ENCODE measurements at places on chromosomes 3 and 15.

- no peak for DNase-seq
These were observed 1025.4 kb downstream of the SQOR start for GRCh38 chr15:46660096-46660842.

- DNase-seq, result peak; percentile 52
These were observed 42.1 kb downstream of the GOLGA6A start for GRCh38 chr15:74040109-74040850.

GRCh38 chr15:41935566-41936020 lies 36.8 kb downstream of the EHD4 start:
- no peak for DNase-seq

GRCh38 chr3:58574106-58574505 lies 3.1 kb downstream of the FAM107A start:
- no peak for DNase-seq

DNA sequence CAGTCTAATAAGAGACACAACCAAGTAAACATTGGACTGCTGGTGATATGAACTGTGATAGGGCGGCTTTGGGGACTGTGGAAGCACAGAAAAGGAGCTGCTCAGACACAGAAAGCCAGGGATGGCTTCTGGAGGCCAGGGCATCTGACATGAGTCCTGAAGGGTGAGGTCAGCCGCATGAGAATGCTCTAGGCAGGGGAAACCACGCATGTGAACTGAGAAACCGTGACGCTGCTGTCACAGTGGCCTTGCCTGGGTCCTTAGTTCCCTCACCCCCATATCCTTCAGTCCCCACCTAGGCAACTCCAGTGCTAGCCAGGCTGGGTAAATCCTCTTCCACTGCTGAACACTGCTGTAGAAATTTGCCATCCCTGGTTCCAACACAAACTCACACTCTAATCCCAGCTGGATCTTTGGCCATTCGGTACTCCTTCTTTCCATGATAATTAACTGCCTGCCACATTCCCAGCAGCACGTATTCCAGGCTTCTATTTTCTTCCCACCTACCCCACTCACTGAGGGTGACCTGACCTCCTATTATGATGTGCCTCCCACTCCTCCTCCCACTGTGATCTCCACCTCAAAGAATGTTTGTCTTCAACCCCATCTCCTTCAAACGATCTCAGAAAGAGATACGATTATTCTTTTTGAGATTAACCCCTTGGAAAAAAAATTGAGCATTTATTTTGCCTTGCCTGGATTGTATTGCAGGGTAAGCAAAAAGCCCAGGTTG lies 31.4 kb downstream of the CRYGS start:
- no peak for DNase-seq

GRCh38 chr3:161957467-161957866 lies 460.9 kb downstream of the OTOL1 start:
- no peak for DNase-seq

DNA sequence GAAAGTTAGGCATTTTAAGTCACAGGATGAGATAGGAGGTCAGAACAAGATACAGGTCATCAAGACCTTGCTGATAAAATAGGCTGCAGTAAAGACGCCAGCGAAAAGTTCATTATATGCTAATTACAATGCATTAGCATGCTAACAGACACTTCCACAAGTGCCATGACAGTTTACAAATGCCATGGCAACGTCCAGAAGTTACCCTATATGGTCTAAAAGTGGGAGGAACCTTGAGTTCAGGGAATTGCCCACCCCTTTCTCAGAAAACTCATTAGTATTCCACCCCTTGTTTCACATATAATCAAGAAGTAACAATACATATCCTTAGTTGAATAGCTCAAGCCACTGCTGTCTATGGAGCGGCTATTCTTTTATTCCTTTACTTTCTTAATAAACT lies 92.7 kb upstream of the PLXND1 start:
- no peak for DNase-seq

- DNase-seq, result no peak
These were observed 1239.2 kb downstream of the NSUN3 start for GRCh38 chr3:95302044-95302443.

- no peak for DNase-seq
These were observed 5.1 kb upstream of the HAPLN3 start for GRCh38 chr15:88900309-88900981.

- no peak for DNase-seq
These were observed 374.7 kb downstream of the VPS13C start for GRCh38 chr15:61685534-61685933.

DNA sequence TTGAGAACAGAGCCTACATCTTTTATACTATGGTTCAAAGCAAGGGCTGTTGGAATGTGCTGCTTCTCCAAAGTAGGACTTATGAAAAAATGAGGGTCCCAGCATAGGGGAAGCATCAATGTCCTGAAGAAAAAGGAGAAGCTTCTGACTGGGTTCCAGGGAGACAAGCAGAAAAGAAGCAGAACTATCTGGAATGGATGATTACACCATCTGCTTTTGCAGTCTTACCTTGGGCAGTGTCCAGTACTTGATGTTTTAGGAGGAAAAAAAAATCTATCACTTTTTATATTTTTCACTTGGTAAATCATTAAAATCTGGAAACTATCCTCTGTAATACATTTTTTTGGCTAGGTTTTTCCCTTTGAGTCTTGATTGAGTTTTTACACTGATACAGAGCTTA lies 57.9 kb upstream of the DPH6 start:
- no peak for DNase-seq

DNA sequence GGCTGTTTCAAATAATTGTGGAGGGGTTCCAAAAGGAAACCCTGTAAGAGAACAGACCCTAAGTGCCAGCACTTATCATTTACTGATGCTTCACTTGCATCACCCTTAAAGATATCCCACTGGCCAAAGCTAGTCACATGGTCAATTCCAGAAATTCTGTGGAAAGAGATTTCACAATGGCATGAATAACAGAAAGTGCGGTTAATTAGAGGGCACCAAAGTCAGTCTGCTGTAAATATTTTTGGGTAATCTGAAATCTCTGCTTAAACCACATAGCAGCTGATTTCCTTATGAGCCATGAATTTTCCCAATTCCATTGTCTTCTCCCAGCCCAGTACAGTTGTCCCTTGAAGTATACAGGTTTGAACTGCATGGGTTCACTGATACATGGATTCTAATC lies 346.1 kb downstream of the SI start:
- DNase-seq, result no peak

DNA sequence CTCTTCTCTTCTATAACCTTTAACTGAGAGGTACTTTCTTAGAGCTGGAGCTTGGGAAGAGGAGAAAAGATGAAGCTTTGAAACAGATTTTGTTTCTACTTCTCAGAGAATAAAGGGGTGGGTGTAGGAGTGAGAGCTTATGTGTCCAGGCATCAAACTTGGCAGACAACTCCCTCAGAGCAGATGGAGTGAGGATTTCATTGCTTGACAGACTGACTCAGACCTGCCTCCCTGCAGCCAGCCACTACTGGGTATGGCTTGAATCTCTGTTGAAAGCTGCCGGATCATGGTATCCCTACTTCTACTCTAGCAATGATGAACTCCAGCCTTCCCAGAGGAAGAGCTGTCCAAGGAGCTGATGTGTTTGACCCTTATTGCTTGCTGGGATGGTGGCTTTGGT lies 36.7 kb downstream of the SYN2 start:
- no peak for DNase-seq

GRCh38 chr15:51864408-51865056 lies 35.1 kb downstream of the TMOD3 start:
- no peak for DNase-seq

GRCh38 chr3:32782407-32782806 lies 35.4 kb upstream of the TRIM71 start:
- DNase-seq, result no peak

GRCh38 chr3:54214845-54215244 lies 92.5 kb downstream of the CACNA2D3 start:
- DNase-seq, result no peak

- DNase-seq, result no peak
These were observed 1433.9 kb upstream of the CADM2 start for GRCh38 chr3:83524901-83525300.

DNA sequence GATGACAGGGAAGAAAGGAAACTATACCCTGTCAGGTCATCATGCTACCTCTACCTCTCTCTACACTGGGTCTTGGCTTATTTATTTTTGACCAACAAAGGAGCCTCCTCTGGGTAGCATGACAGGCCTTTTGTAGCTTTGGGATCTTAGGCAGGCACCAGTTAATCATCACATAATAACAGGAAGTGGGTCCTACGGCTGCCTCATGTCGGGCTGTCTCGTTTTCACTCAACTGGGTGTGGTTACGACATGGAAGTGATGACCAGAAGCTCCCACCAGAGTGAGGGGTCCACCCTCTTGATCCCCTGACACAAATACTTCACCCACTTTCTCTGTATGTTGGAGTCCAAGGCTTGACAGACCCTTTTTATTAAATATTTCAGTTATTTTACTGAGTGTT lies 105.3 kb downstream of the CD47 start:
- no peak for DNase-seq

DNA sequence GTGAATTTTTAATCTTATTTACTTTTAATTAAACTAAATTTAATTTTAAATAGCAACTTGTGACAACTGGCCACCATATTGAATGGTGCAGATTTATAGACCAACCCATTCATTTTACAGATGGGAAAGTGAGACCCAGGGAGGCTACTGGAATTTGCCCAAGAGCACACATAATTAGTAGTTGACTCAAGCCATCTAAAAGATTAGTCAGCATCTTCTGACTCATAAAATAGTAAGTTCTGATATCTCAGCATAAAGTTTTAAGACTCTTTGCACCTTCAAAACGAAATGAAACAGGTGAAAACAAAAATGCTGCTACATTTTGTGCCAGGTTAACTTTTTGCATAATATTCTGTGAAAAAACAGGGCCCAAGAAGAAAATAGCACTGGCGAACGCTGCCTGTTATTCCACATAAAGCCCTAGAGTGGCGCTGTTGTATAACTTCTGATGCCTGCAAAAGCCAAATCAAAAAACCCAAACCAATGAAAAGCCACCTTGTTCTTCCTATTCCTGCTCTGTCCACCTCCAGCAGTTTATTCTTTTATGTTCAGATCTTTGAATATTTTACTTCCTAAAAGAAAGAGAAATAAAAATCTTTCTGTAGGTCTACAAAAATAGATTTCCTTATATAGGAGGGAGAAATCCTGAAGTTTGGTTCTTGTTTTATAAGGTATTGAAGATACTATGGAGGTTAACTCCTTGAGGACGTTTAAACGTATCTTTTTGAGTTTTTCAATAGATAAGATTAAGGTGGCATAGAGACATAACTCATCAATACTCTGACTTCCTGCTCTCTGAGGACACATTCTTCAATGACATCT lies 62.8 kb downstream of the OTOL1 start:
- DNase-seq, result no peak

DNA sequence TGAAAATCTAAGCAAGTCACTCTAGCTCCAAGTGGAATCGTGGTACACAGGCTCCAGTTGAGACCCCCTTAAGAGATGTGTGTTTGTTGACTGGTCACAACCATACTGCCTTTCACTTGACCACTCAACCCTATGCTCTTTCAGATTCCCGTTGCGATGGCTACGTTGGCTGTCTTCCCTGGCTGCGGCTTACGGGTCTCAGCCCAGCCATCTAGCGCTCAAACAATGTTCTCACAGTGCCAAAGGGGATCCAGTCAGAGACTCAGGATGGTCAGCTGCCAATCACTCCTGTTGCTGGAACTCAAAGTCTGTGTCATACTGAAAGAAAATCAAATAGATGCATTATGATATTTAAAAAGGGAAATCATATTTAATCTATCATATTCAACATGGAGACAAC lies 237.6 kb downstream of the ITPR1 start:
- DNase-seq, result no peak

- DNase-seq, result peak; percentile 94
These were observed 84.2 kb upstream of the SLC4A7 start for GRCh38 chr3:27568393-27568792.

DNA sequence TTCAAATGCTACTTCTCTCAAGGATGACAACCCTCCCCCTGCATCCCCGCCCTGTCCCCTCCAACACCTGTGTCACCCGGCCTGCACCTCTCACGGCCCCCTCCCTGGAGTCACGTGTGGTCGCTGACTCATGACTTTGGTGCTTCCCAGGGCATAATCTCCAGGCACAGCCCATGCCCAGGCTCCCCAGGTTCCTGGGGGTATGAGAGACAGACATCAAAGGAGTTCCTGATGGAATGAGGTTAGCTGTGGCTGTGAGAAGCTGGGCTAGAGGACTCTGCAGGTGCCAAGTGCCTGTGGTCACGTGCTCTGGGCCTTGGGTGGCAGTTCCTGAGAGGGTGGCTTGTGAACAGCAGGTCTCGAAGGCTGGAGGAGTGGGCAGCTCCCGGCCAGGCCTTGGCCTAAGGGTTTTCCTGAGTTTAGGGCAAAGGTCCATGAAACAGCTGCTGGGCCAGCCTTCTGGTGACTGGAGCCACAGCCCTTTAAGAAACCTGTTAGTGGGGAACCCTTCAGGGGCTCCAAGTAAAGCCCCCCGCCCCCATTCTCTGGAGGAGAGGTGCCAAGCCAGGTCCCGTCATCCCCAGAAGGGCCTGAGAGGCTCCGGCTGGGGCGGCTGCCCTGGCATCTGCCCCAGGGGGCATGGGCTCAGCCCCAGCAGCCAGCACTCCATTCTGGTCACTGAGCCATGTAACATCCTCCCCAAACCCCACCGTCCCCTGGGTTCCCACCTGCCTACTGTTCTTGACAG lies 230.0 kb downstream of the XXYLT1 start:
- peak; percentile 69 for DNase-seq

DNA sequence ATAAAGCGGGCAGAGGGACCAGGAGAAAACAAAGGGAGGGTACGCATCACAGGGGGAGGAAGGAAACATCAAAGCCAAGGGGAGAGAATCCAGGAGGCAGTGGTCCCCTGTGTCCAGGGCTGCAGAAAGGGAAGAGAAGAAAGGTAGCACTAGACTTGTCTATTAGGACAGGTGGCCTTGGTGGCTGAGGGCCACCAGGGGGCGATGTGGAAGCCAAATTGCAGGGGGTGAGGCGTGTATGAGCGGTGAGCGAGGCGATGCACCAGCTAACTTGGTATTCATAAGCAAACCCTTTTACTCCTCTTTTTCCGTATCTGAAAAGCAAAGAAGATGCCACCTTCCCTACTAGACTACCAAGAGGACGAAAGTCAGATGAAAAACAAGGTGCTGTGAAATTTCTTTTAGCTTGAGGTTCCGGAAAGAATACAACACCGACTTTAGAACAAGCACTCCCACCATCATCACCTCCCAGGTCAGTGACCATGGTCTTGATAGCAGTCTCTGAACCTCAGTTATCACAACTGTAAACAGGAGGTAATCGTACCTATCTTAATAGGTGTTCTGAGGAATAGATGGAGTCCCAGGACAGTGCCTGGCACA lies 654.4 kb upstream of the ADAMTS9 start:
- no peak for DNase-seq

GRCh38 chr3:142276781-142277180 lies 51.4 kb upstream of the GK5 start:
- DNase-seq, result no peak

DNA sequence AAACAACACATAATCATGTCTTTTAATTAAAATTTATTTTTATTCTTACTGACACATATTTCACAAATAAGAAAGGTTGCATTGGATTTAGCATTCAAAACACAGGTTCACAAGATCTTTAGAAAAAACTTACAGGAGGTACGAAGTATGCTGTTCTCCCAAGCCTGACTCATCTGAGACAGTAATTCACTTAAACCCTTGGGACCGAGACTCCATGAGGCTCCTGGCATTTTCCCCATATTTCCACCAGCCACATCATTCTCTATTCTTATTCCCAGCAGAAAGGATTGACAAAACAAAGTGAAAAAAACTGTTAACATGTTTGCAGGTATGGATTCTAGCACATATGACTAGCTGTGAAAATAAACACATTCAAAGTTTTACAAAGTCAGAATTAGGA lies 52.6 kb downstream of the CNTN3 start:
- no peak for DNase-seq

Data from lower leg skin (tissue), 4 donors.